ENCODE measurements at places on chromosomes 6 and 20. TPM values are rescaled to one million over a fixed set of nuclear protein-coding genes. Genes with fewer than 3 reads are reported as not detected.
A peak's percentile ranks its signal among the peaks of the same experiment; 100 is the strongest.

Gene NHLRC1
- 1.1 TPM for total RNA-seq

Gene ADGRF1
- total RNA-seq = not detected

Gene TPBG
- 1.00 TPM for total RNA-seq

GRCh38 chr6:20569000-20569610 lies 34.8 kb downstream of the CDKAL1 start:
- H3K4me3 ChIP-seq = no peak overlapping the region
- H3K36me3 ChIP-seq = no peaks in the 10 kb centered on the region
- peaks cover 5% of the 10 kb centered on the region for H3K4me1 ChIP-seq

GRCh38 chr6:43708860-43709653 lies 21.5 kb upstream of the MRPS18A start:
- H3K4me1 ChIP-seq = peaks cover 4% of the 10 kb centered on the region
- H3K36me3 ChIP-seq = no peaks in the 10 kb centered on the region
- no peak overlapping the region for H3K27ac ChIP-seq
- no peaks in the 10 kb centered on the region for H3K27me3 ChIP-seq

- no peaks in the 10 kb centered on the region for H3K36me3 ChIP-seq
- H3K27ac ChIP-seq = peak overlapping the region; percentile 40
- peak; percentile 90 for DNase-seq
- H3K4me3 ChIP-seq = no peak overlapping the region
- peaks cover 53% of the 10 kb centered on the region for H3K4me1 ChIP-seq
- no peaks in the 10 kb centered on the region for H3K27me3 ChIP-seq
Measured at GRCh38 chr6:16669227-16669626, 92.0 kb downstream of the ATXN1 start.

DNA sequence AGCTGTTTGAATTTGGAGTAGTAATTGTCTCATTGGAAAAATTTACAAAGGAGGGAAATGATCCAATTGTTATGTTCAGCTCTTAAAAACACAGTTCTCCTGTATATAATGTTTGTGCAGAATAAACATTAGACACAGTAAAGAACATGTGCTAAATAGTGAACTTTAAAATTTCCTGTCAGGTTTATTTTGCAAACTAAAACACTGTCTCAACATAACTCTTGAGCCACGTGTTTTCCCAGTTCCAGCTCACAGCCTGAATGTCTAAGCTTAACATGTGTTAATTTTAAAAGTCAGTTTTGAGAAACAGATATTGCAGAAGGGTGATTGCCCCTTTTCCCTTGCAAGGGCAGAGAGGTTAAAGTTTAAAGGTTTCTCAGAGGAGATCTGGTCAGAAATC lies 20.6 kb downstream of the EPHA7 start:
- DNase-seq = no peak
- no peak overlapping the region for H3K27ac ChIP-seq
- H3K4me3 ChIP-seq = no peak overlapping the region
- H3K4me1 ChIP-seq = no peaks in the 10 kb centered on the region
